ENCODE measurements at places on chromosomes 3 and 15. TPM values are rescaled to one million over a fixed set of nuclear protein-coding genes. Genes with fewer than 3 reads are reported as not detected.

- DNase-seq, result no peak
Measured at GRCh38 chr3:77513542-77513941, 473.6 kb downstream of the ROBO2 start.

Gene CHRM5
- total RNA-seq, result not detected

Gene GMPPB
- total RNA-seq, result 49.1 TPM

GRCh38 chr3:144200004-144200403, 228.4 kb downstream of the DIPK2A start:
- no peak for DNase-seq

DNA sequence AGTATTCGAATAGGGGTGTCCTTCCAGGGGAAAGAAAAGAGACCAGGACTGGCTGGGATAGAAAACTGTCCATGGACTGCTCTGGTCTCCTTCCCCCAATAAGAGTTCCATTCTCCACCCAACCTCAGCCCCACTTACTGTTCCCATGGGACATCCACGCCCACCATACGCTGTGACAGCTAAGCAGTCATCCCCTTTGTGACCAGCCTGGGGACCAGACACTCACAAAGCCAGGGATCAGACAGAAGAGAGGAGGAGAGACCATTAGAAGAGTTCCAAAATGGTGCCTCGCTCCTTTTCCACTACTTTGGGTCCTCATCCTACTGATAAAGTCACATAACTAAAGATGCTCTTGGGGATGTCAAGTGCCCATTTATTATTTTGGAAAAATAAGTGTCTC, 27.6 kb upstream of the GNB5 start:
- no peak for DNase-seq

- no peak for DNase-seq
Measured at GRCh38 chr3:129317848-129318247, 39.2 kb downstream of the HMCES start.

- no peak for DNase-seq
Measured at GRCh38 chr3:89052386-89052785, 55.0 kb upstream of the EPHA3 start.

DNA sequence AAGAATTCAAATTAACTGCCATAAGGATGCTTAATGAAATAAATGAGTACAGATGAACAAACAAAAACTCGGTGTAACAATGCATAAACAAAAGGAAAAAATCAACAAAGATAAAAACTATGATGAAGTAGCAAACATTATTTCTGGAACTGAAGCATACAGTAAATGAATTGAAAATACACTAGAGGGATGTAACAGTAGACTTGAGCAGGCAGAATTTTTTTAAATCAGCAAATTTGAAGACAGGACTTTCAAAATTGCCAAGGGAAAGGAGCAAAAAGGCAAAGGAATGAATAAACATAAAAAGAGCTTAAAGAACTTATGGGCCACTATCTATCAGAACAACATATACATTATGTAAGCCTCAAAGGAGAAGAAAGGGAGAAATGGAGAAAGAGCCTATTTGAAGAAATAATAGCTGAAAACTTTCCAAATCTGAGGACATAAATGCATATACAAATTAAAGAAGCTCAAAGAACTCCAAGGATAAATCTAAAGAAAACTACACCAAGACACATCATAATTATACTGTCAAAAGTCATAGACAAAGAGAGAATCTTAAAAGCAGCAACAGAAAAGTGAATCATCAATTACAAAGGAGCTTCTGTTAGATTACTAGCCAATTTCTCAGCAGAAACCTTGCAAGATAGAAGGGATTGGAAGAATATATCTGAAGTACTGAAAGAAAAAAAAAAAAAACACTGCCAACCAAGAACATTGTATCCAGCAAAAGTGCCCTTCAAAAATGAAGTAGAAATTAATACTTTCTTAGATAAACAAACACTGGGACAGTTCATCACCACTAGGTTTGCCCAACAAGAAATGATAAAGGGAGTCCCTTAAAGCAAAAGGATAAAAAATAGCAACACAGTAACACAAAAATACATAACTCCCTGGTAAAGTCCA, 15.5 kb downstream of the TOP2B start:
- DNase-seq, result no peak

GRCh38 chr3:191781044-191781443, 320.1 kb downstream of the PYDC2 start:
- DNase-seq, result no peak

DNA sequence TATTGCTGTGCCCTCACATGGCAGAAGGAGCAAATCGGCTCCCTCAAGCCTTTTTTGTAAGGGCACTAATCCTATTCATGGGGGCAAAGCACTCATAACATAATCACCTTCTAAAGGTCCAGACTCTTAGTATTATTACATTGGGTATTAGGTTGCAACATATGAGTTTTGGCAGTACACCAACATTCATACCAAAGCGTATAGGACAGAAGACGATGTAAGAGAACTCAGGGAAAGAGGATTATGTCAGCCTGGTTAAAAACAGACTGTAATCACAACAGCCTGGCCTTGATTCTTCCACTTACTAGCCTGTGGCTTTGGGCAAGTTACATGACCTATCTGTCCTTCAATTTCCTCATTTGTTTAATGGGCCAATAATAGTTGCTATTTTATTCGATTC, 828.5 kb upstream of the NECTIN3 start:
- DNase-seq, result no peak

GRCh38 chr3:98994128-98994762, 92.8 kb upstream of the DCBLD2 start:
- DNase-seq, result peak; percentile 71

- DNase-seq, result no peak
Measured at GRCh38 chr3:146159037-146159436, 1.9 kb downstream of the PLOD2 start.

Gene SAMD7
- total RNA-seq, result not detected

GRCh38 chr3:72008226-72008996, 223.5 kb upstream of the PROK2 start:
- DNase-seq, result peak; percentile 45

DNA sequence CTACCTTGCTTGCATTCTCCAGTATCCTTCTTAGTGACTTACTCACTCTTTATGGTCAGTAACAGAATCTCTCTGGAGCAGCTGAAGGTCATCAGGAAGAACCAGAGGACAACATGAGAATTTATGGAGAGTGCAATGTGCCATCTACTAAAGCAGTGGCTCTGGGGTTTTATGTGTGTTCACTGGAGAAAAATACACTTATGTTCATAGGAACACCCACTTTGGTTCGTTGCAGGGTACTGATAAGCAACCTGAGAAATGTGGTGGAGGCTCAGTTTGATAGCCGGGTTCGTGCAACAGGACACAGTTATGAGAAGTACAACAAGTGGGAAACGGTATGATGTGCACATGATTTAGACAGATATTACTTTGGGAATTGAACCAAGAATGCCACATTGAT, 12.8 kb downstream of the CPB1 start:
- DNase-seq, result no peak

DNA sequence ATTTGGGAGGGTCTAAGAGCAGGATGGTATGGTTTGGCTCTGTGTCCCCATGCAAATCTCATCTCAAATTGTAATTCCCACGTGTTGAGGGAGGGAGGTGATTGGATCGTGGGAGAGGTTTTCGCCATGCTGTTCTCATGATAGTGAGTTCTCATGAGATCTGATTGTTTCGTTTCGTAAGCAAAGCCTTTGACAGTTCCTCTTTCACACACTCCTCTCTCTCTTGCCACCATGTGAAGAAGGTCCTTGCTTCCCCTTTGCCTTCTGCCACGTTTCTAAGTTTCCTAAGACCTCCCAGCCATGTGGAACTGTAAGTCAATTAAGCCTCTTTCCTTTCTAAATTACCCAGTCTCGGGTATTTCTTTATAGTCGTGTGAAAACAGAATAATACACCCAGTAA, 553.7 kb downstream of the TAFA4 start:
- no peak for DNase-seq

DNA sequence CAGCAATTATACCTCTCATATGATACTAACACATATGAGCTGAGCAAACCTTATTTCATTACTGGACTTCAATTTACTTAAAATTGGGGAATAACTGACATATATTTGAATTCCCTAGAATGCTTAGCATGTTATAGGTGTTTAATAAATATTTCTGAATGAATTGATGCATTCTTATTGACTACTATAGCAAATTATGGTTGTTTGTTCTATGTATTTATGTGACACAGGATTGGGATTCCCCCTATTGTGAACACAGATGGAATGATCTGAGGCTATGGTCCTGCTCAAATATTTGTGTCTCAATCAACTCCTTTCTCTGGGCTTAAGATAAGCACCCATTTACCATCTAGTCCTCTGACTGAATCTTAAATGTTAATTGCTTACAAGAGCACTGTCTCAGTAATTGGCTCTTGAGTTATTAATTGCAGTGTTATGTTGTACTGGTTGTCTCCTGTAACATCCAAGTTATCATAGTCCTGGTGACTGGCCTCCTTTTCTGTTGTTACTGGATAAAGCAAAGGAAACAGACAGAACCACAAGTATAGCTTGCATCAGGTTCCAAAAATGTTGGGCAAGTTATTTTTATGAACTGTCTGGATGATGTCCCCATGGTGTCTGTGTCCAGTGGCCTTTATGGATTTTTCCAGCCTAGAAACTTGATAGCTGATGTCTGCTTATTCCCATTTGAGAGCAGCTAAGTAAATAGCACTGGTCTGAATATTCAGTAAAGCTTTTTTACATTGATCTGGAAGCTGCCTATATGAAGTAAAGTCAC, 2.3 kb upstream of the UACA start:
- no peak for DNase-seq

DNA sequence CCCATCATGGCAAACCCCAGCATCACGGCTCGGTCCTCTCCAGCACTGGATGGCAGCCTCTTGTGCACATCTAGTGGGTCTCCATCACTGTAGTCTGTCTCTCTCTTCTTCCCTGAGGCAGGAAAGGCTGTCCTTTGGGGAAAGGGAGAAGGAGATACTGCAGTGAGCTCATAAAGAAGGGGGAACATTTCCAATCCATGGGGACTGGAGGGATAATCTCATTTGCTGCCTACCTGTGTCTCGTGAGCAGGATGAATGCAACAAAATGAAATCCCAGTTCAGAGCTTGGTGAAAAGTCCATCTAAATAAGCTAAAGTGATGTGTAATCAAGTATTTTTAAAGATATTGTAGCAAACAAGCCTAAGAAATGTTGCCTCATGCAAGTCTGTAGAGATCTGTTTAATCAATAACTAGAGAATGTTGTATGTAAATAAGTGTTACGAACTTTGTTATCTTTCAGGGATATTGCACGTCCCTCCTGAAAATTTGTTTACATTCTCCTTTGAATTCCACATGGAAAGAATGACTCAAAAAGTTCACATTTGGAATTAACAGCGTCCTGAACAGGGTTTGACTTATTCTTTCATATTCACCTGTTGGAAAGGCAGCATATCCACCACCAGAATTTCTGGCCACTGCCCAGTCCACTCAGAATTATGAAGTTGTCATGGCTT, at the start of gene KCNMB3:
Gene KCNMB3, minus strand, starts transcription at position 312 of the 674 bp plus-strand sequence. Its CDS starts 124 bp downstream, at position 188.
- no peak for DNase-seq

DNA sequence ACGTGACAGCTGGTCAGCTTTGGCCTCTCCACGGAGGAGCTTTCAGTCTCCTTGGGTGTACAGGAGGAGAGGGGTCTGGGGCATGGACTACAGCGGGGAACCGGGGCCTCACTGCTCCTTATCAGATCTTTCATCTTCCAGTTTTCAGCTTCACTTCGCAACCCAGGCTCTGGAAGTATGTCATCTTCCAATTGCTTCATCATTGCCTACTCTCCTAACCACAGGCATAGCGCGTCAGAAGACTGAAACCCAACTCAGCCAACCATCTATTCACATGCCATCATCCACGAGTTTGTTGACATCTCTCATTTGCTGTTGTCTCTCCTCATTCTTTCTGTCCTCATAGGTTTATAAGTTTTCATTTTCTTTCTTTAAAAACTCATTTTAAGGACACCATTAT, 119.5 kb downstream of the MYLK start:
- peak; percentile 39 for DNase-seq

- DNase-seq, result no peak
Measured at GRCh38 chr3:47890828-47891612, 88.1 kb downstream of the DHX30 start.

- DNase-seq, result no peak
Measured at GRCh38 chr15:31869686-31870307, 160.5 kb upstream of the CHRNA7 start.

Gene LRRK1
- total RNA-seq, result 5.0 TPM

Gene CCR9
- total RNA-seq, result not detected
